ENCODE measurements at places on chromosomes 6 and 20.

- DNase-seq: no peak
Measured at GRCh38 chr20:35735826-35736470, 6.1 kb downstream of the RBM39 start.

DNA sequence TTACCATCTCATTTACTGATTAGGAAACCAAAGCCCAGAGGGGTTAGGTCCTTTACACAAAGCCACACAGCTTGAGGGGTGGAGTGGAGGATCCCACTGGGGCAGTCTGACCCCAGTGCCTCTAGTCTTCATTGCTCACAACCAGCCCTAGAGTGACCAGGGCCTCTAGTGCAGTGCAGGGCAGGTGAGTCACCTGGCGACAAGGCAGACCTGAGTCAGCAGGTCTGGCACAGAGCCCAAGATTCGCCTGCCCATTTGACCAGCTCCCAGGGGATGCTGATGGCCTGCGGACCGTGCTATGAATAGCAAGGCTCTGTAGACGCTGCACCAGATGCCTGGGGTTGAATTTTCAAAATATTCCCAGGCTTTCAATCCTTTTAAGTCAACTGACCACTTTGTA lies 29.9 kb downstream of the CDH26 start:
- peak; percentile 63 for DNase-seq

GRCh38 chr20:61311656-61312387 lies 59.8 kb downstream of the CDH4 start:
- peak; percentile 52 for DNase-seq

- no peak for DNase-seq
Measured at GRCh38 chr6:108944707-108945680, 96.8 kb downstream of the ARMC2 start.

GRCh38 chr6:143232849-143233248 lies 172.2 kb downstream of the AIG1 start:
- no peak for DNase-seq

GRCh38 chr6:130622142-130622541 lies 205.1 kb upstream of the SMLR1 start:
- no peak for DNase-seq

GRCh38 chr6:129631070-129631469 lies 78.9 kb downstream of the ARHGAP18 start:
- DNase-seq: no peak

DNA sequence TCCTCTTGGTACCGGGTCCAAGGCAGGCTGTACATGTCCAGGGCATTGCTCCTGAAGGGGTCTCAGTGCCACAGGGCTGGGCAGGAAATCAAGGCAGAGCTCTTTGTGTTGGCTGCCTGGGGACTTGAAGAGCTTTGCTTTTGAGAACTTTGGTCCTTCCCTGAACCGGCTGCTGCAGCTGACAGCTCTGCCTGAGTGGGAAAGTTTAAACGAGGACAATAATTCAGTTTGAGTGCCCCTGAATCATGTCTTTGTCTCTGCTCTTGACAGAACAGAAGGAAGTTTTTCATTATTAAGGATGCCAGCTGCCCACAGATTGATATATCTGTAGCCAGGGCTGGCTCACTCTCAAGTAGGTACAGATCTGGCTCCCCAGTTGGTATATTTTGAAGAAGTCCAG lies 56.1 kb downstream of the ANKRD6 start:
- no peak for DNase-seq

DNA sequence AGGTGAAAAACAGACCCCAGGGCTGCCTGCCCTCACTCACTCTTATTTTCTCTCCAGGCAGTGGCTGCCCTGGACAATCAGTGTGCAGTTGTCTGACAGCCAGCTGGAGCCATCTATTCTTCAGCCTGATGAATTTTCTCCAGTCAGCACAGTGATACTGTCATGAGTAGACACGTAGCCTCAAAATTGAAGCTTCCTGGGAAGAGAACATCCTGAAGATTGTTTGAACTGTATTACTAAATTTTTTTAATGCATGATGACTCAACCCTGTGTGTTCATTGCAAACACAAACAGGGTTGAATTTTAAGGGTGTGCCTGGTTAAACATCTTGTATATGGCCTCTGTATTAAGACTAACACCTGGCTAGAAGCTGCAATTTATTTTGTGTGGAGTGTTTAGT lies 49.8 kb upstream of the STXBP5 start:
- DNase-seq: peak; percentile 64

DNA sequence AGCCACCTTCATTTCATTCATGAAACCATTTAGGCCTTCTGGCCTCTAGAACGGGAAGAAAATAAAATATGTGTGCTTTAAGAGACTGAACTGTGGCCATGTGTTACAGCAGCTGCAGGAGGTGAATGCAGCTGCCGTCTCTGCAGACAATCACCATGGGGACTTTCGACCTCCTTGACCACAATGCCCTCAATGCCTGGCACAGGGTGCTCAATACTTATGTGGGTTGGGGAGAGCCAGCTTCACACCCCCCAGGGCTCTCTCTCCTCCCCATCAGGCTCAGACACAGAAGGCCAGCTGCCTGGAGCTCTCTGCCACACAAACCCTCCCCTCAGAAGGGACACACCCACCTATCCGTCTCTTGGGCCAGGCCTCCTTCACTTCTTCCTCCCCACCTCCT lies 43.5 kb downstream of the ANKRD60 start:
- DNase-seq: no peak

GRCh38 chr20:33373735-33374605 lies 27.3 kb downstream of the CDK5RAP1 start:
- DNase-seq: peak; percentile 7

GRCh38 chr6:93017626-93018025 lies 401.7 kb downstream of the EPHA7 start:
- no peak for DNase-seq

DNA sequence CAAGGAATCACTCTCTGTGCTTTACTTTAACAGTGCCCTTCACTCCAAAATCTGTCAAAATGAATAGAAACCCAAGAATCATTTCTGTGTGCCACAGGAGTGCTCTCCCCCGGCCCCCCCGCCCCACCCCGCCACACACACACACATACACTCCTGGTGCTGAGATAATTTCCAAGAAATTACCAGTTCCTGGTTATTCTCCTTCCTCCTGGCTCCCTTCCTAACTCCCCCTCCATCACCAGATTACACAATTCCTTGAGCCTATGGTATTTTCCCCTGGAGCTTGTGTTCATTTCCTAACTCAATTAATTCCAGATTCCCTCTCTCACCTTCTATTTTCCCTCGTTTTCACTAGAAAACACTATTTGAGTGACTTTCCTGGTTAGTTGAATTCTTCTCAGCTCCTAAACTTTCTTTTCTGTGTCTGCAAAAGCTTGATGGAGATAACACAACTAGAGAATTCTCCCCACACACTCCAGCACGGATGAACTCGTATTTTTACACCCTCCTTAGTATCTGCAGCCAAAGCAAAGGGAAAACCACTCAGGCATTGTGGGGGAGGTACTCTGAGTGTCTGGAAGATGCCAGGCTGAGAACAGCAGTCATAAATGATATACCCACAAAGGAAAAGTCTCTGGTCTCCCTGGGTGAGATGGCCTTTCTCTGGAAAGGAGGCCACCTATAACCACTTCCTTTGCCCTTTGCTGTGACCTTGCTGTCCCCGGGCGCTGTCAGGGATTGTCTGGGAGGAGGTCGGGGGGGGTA lies 1.9 kb upstream of the SLC24A3 start:
- no peak for DNase-seq

DNA sequence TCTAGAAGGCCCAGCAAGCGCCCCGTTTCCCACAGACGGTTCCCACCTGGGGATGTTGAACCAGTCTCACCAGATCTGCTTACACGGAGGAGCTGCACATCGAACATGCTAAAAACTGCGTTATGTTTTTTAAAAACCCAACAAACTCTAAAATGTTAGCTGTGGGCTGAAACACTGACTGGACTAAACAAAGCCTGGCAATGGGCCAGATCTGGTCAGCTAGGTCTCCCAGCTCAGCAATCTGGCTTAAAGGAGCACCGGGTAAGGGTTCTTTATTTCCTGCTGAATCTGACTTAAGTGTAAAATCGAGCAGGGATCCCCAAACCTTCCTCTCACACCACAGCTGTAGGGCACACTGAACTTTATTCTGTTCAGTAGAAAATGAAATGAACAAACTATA lies 156.9 kb downstream of the FOXC1 start:
- DNase-seq: no peak

DNA sequence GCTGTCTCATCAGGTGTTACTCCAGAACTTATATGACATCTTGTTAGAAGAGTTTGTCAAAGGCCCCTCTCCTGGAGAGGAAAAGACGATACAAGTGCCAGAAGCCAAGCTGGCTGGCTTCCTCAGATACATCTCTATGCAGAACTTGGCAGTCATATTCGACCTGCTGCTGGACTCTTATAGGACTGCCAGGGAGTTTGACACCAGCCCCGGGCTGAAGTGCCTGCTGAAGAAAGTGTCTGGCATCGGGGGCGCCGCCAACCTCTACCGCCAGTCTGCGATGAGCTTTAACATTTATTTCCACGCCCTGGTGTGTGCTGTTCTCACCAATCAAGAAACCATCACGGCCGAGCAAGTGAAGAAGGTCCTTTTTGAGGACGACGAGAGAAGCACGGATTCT lies 43.7 kb upstream of the SMIM28 start:
- DNase-seq: no peak

DNA sequence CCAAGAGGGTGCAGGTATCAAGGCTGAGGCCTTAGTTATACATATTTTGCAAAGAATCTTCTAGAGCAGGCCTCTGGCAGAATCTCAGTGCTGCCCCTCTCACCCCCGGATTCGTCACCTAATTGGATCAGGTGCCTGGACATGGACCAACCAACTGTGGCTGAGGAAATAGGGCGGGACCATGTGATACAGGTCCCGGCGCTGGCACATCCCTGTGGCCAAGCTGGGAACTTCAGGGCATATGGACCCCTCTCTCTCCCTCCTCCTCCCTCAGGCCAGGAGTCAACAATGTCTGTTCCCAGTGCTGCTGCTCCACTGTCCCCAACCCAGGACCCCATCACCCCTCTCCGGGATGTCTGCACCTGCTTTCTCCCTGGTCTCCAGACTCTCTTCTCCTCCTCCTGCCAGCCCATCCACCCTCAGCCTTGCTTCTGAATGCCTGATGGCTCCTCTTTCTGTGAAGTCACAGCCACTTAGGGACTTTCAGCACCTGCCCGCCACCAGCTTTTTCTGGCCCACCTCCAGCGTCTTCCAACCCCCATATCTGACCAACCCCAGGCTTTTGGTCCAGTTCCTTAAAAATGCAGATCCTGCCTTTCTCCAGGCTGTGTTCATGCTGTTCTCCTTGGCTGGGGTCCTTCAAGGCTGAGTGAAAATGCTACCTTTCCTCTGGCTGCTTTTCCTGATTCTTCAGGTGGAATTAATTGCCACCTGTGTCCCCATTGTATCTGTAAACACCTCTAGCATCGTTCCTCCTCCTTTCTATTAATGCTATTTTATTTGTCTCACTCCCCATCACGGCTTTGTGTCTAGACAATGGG lies 19.0 kb upstream of the MLN start:
- peak; percentile 1 for DNase-seq

DNA sequence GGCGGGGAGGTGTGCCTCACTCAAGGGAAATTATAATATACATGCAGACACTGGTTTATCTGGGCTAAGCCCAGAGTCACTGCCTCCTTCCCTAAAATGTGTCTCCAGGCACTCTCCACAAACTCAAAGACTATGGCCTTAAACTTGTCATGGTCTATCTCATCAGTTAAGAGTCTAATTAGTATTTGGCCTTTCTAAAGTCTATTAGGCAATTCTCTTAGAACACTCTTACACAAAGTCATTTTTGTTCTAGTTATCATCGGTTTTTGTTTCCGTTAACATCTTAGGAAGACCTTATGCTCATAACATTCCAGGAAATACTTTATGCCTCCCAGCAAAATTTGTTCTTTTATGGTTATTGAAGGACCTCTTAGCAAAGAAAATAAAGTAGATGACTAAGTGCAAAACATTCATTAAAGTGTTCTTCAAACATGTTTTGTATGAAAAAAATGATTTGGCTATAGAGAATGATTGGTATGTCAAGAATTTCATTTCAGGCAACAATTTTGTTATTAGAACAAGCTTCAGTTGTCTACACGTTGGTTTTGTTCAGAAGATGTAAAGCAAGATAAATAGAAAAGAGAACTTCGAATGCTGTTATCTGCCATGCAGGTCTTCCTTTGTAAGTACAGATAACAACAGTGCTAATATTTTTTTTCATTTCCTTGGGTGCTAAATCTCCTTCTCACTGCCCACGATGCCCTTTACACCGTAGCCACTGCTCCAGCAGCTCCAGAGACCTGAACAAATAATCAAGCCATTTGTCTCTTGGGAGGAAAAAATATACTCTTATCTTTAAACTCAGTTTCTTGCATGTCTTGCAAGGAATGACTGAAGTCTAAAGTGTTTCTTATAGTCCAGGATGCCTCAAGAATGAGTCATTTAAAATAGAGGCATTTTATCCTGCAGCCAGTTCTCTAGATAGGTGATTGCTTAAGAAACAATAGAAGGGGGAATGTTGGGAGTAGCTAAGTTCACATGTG lies 170.4 kb downstream of the HTR1B start:
- DNase-seq: peak; percentile 6

DNA sequence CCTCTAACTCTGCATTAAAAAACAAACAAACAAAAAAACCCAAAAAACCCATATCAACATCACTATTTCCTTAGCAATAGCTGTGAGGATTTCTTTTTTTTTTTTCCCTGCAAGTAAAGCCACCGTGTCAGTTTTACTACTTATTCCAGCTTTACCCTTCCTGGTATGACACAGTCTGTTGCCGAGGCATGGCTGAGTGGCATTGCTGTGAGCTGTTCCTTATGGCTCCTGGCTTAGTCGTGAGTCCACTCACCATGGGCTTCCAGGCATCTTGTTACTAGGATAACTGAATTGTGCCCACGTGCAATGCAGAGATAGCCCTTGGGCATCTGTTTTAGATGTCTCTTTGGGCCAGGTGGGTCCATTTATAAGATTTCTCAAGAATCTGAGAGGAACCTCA lies 84.8 kb downstream of the LRRC1 start:
- DNase-seq: no peak

DNA sequence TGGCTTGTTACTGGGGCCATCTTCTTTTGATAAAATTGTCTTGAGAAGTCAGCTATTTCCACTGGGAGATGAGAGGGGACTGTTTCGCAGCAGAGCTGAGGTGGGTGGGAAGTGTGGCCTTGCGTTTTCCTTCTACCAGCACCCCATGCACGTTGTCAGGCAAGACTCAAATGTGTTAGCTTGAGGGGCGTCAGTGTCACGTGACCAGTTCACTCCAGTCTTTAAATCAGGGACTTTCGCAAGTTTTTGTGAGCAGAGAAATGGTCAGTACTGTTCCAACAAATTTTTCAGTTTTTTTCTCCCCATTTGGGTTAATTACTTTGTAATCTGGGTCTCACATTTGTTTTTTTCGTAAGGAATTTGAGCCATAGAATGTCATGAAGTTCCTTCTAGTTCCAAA lies 20.7 kb upstream of the ADRM1 start:
- DNase-seq: no peak

GRCh38 chr6:111967131-111967530 lies 86.8 kb upstream of the CCN6 start:
- no peak for DNase-seq

Measured in LoVo (cell line).